ENCODE measurements at places on chromosomes 4 and X.
A peak's percentile ranks its signal among the peaks of the same experiment; 100 is the strongest.

- no peak for DNase-seq
These were observed 34.5 kb upstream of the KDR start for GRCh38 chr4:55159851-55160250.

GRCh38 chrX:118772051-118772450 is 44.6 kb downstream of the IL13RA1 start:
- no peak for DNase-seq

DNA sequence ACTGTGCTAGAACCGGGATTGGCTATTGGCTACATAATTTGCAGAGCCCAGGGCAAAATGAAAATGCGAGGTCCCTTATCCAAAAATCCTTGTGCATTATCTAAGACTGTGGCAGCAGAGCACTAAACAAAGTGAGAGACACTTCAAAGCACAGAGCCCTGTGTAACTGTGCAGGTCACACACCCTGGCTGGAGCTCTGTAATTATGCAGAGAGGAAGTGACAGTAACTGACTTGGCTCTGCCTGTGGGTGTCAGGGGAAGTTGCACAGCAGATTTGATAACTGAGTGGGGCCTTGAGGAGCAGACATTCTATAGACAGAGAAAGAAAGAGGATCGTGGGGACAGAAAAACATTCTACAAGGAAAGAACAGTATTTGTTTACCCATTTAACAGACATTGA is 173.5 kb upstream of the FMR1 start:
- DNase-seq, result peak; percentile 60

- DNase-seq, result no peak
These were observed 32.4 kb upstream of the REPS2 start for GRCh38 chrX:16914058-16914457.

DNA sequence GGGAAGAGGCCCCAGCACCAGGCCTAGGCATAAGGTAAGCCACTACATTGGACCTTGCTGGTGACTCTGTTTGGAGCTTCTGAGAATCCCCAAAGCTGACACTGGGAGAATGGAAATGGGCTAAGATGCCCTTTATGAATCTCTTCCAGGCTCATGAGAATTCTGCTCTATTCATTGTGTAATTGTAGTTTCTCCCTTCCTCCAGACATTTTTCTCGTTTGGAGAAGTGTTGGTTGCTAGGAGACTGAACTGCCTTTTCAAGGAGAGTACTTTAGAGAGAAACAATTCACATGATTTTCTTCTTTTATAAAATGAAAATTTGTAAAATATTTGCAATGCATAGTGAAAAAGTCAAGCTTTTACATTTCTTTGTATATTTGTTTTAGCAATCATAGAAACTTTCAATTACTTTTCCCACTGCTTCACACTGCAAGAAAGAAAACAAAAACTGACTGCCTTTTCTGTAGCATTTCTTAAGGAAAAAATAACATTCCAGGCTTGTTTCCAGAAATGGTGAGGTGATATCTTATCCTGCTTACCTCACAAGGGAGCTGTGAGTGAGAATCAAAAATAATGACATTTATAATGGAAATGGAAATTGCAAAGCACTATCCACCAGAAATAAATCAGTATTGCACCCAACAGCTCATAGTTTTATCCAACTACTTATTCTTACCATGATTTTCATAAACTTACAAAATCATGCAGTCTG is 24.9 kb upstream of the DCHS2 start:
- DNase-seq, result no peak

DNA sequence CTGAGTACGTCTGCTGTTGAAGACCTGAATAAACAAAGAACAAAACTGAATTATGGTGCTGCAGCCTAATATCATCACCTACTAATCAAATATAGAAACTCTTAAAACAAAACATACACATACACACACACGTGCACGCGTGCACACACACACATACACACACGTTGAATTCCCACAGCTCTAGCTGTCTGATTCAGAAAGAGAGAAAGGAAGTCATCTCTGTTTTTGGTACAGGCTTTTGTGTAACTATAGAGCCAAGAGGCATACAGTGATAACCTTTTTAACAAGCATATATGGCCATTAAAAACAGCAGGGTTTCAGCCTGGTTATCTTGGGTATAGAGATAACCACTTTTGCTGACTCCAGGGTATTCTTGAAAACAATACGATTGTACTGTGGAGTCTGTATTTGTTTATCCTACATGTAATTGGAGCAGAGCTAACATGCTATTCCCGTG is 823.2 kb downstream of the CCSER1 start:
- no peak for DNase-seq

- no peak for DNase-seq
These were observed 265.3 kb downstream of the ZNF674 start for GRCh38 chrX:46279925-46280313.

DNA sequence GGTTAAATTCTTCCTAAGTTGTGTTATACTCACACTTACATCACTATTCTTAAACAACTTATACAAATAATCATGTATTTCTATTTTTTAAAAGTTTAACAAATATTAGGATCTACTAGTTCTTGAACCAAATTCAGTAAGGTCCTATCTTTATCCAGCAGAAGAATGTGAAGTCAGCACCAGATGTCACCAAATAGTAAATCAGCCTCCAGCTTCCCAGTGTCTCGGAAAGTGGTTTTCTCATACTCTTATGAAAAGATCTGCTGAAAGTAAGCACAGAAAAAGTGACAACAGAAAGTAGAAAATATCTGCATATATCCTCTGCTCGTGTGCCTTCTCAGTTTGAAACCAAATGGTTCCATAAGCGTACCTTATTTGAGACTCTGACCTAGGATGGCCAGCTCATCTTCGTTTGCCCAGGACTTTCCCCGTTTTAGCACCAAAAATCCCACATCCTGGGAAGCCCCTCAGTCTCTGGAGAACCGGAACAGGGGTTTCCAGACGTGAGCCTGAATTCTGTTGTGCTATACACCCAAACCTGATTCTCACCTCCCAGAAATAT is 98.0 kb upstream of the DCLK2 start:
- no peak for DNase-seq

DNA sequence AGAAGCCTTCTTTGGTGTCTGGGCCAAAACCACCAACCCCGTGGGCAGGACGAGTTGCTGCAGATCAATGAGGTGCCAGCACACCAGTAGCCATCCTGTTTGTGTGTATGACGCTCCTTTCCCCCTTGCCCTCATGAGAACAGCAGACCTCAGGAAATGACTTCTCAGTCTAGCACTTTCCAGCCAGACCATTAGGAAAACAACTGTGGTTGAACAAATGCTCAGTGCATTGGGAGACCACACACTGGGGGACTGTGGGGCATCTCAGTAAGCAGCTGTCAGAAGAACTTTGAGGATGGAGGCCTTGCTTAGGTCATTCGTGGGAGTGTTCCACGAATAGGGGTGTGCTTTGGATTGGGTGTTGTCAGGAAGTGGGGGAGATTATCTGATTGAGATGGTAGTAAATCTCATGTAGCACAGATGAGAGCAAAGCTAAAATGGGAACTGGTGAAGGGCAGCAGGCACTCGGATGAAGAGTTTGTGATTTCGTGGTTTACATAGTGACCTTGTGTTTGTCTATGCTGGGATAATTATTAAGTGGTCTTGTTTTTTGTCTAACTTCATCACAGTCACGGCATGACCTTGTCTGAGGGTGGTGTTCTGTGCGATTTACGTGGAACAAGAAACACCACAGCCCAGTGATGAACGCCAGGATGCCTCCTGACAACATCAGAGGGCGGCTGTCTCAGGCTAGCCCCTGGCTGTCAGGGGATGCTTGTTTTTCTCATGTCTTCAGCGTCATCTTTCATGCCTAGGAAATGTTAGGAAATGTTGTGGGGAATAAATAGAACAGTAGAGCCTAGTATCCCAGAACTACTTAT is 70.1 kb downstream of the USP46 start:
- DNase-seq, result no peak

GRCh38 chrX:77440330-77440729 is 6.9 kb upstream of the FGF16 start:
- DNase-seq, result no peak

DNA sequence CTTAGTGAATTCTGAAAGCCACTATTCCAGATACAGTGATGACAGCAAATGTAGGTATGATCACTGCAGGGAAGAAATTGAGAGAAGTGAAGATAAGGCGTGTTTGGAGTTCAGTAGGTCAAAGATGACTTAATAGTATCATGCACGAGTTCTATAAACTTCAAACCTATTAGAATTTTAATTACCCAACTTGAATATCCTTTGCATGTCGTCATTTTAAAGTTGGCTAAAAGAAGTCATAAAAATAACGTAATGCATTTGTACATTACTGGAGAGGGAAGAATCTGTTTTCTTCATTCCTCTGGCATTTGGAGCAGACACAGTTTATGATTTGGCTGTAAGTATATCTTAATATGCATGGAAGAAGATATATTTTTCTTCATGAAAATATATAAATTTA is 68.6 kb upstream of the MXRA5 start:
- DNase-seq, result no peak

- no peak for DNase-seq
These were observed 33.6 kb downstream of the LNX1 start for GRCh38 chr4:53557669-53558064.

DNA sequence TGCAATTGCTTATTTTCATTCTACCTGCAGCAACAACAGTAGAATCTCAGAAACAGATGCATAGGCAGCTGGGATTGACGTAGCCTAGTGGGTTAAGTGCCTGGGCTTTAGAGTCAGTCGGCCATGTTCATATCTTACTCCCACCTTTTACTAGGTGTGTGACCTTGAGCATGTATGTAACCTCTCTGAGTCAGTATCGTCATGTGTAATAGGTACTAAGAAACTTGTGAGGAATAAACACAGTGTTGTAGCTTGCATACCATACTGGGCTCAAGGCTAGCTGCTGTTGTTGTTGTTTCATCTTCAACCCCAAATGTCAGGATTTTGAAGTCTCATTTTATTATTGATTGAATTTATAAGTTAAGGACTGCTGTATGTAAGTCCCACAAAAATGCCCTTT is 14.2 kb downstream of the RAB9A start:
- no peak for DNase-seq

DNA sequence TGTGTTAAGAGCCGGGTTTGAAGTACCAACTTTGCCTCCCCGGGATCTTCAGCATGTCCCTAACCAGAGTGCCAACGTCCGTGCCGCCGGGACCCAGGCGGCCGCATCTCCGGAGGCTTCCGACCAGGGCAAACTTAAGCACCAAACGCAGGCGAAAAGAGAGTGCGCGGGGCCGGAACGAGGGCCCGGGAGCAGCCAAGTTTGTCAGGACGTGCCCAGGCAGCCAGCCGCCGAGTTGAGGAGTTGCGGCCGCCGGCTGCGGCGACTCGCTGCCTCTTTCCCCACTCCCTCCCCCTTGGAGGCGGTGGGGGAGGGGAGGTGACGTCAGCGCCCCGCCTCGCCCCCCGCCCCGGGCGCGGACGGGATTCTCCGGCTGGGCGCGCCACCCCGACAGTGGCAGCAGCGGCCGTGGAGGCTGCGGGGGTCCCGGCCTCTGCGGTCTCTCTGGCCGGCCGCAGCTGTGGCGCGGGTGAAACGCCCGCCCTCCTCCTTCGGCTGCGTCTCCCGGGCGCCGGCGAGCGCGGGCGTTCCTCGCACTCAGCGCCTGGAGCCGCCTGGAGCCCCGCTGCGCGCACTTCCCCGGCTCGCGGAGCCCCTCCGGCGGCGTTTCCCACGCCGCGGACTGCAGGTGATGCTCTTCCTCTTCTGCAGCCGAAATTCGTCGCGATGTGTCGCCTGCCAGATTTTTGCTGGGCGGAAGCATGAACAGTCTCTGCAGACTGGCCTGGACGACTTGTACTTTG is 2.9 kb upstream of the FAT1 start:
- peak; percentile 59 for DNase-seq

- no peak for DNase-seq
These were observed 391.2 kb downstream of the SLITRK2 start for GRCh38 chrX:146208821-146209220.

- DNase-seq, result no peak
These were observed 157.1 kb upstream of the FTHL17 start for GRCh38 chrX:31228909-31229308.

GRCh38 chr4:47835494-47835893 is 2.4 kb downstream of the CORIN start:
- DNase-seq, result no peak

DNA sequence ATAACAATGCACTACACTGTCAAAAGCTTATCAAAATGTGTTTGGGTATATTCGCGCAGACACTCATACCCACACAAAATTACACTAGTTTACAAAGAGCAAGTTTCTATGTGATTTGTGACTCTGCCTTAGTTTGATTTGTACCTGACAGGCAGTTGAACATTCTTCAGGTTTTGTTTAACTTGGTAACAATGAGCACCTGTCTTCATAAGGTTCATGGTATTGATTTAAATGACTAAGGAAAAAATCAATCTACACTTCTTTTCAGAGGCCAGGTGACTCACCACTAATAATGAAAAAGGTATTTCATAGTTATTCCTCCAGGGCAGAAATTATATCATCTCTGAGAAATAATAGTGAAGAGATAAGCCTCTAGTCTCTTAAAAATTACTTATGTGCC is 1114.6 kb upstream of the AGA start:
- no peak for DNase-seq

- DNase-seq, result no peak
These were observed at the start of gene TAF7L for GRCh38 chrX:101290957-101291603. Gene TAF7L, minus strand, starts transcription at chrX:101291334. Its CDS starts 3,791 bp downstream, at chrX:101287543.

- peak; percentile 39 for DNase-seq
These were observed 58.5 kb downstream of the ASMT start for GRCh38 chrX:1673337-1673736.

DNA sequence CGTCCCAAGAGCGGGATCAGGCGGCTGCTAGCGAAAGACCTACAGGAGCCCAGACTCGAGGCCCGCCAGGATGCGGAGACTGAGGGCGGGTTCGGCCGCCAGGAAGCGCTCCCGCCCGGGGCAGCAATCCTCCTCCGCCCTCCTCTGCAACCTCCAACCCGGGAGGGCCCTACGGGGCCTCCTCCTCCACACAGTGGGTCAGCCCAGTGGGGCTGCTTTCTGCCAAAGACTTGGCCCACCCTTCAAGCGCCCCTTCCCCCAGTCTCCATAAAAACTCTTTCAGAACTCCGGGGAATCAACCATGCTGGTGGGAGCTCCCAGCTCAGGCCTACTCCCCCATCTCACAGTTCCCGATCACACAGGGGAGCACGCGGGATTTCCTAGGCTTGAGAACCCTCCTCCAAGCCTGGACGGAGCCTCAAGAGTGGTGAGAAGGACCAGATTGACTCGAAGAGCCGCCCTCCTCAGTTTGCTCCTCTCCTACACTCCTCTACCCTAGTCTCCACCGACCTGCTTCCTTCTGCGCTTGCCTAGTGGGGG is 77.5 kb downstream of the RLIM start:
- no peak for DNase-seq

DNA sequence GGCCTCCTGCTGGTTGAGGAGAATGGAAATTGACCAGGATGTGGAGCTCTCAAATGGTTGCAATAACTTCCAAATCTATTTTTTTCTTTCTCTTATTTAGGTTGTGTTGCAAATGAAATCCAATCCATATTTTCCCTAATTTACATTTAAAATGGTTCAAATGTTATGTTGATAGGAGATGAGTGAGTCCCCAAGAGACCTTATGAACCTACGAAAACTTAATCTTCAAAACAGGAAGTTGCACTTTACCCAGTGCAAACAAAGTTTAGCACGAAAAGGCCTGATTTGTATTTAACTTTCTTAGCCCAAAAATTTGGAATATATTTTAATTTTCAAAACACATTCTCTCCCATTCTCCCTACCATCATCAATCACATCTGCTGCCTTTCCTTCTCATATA is 59.3 kb upstream of the NDP start:
- no peak for DNase-seq

GRCh38 chrX:106484233-106484632 is 127.5 kb upstream of the RADX start:
- no peak for DNase-seq

GRCh38 chrX:53631156-53631555 is 55.4 kb downstream of the HUWE1 start:
- DNase-seq, result no peak

GRCh38 chr4:82493721-82494425 is 63.5 kb downstream of the ENOPH1 start:
- no peak for DNase-seq

- DNase-seq, result no peak
These were observed 57.8 kb downstream of the FAM184B start for GRCh38 chr4:17723648-17724047.
